Mesothelial cell of epicardium (in vitro differentiated cells): ENCODE measurements at places on chromosomes 13 and 19. TPM values are rescaled to one million over a fixed set of nuclear protein-coding genes. Genes with fewer than 3 reads are reported as not detected.

GRCh38 chr19:1236576-1236975, 1.2 kb downstream of the CBARP start:
- no peaks in the 10 kb centered on the region for H3K36me3 ChIP-seq
- H3K27ac ChIP-seq, result no peak overlapping the region
- H3K4me3 ChIP-seq, result peak overlapping the region; percentile 56
- no peaks in the 10 kb centered on the region for H3K27me3 ChIP-seq
- no peak for DNase-seq

DNA sequence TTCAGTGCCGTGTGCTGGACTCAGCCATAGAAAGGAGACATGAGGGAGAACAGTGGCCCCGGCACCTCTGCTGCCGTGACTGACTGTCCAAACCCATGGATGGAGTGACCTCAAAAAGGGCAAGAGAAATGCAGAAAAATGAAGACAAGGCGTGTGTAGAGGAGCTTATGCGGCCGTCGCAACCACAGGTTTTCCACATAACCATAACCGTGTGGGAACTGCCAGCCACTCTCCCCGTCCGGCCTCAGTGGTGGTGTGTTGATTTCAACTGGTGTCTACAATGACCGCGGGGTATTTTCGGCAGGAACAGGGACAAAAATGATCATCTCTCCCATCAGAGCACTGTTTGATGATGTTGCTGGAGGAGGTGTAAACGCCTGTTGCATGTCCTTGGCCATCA, 42.9 kb upstream of the F7 start:
- peaks cover 3% of the 10 kb centered on the region for H3K36me3 ChIP-seq
- H3K27ac ChIP-seq, result no peak overlapping the region
- H3K27me3 ChIP-seq, result no peaks in the 10 kb centered on the region
- DNase-seq, result no peak
- no peak overlapping the region for H3K4me3 ChIP-seq

GRCh38 chr19:29531458-29532025, 5.7 kb downstream of the VSTM2B start:
- no peaks in the 10 kb centered on the region for H3K36me3 ChIP-seq
- no peak overlapping the region for H3K27ac ChIP-seq
- no peak overlapping the region for H3K4me3 ChIP-seq
- peaks cover 91% of the 10 kb centered on the region for H3K27me3 ChIP-seq
- H3K4me1 ChIP-seq, result peaks cover 15% of the 10 kb centered on the region

ZNF98 gene
- not detected in 3 replicates for total RNA-seq

INAFM1 gene
- total RNA-seq, result 24.4 to 25.1 TPM (median 24.6 TPM) in 3 replicates

ZNF610 gene
- 14.2 to 16.0 TPM (median 14.2 TPM) in 3 replicates for total RNA-seq

DNA sequence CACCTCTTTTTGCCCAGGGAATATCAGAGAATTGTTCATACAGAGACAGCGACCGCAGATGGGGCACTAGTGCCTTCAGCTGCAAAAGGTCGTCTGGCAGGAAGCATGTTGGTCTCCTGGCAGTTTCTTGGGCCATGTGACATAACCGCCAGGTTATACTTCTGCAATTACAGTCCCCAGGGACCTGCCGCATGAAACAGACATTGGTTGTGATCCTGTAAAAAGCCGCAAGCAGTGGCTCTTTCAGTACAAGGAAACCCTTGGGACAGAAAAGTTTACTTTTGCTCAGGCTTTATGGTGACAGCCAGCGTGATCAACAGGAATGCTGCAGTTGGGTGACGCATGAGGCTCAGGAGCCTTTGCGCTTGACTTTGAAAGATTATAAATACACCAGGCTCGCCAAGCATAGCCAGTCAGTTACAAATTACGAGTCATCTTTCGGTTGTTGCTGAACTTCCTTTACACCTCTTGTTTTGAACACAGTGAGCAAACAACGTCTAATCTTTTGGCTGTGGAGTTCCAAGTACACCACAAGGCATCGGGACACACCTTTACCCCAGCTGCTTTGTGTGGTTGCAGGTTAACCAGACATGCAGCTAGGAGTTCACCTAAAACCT, 50.5 kb upstream of the UBE2L5 start:
- H3K4me1 ChIP-seq, result peaks cover 5% of the 10 kb centered on the region
- H3K36me3 ChIP-seq, result no peaks in the 10 kb centered on the region
- no peak overlapping the region for H3K27ac ChIP-seq
- no peaks in the 10 kb centered on the region for H3K27me3 ChIP-seq
- H3K4me3 ChIP-seq, result no peak overlapping the region

KLF1 gene
- total RNA-seq, result 0.13 TPM in 1 of 3 replicates, not detected in the others

DNA sequence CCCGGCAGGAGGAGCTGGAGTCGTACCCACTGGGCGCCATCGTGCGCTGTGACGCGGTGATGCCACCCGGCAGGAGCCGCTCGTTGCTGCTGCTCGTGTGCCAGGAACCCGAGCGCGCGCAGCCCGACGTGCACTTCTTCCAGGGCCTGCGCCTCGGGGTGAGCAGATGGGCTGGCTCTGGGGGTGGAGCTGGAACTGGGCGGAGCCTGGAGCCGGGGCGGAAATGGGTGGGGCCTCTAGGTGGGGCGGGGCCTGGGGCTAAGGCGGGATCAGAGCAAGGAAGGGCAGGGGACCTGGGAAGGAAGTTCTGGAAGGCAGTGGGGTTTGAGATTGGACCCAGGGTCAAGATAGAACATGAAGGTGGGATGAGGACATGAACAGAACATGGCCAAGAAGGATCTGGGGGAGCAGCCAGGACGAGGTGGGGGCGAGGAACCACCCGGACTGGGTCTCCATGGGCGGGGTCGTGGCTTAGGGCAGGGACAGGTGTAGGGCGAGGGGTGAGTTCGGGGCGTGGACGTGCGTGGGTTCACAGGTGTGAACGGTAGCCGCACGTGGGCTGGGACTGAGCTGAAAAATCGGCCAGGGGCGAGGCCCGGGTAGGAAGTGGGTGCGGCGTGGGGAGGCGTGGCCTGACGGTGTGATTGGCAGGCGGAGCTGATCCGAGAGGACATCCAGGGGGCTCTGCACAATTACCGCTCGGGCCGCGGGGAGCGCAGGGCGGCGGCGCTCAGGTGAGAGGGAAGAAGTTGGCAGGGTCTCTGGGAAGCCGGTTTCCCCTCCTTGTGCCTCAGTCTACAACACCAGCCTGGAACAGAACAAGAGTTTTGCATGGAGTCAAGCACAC, 4.7 kb downstream of the EPS8L1 start:
- H3K4me1 ChIP-seq, result peaks cover 36% of the 10 kb centered on the region
- peak overlapping the region; percentile 65 for H3K4me3 ChIP-seq
- DNase-seq, result peak; percentile 75
- peaks cover 67% of the 10 kb centered on the region for H3K27me3 ChIP-seq
- peak overlapping the region; percentile 87 for H3K27ac ChIP-seq

GRCh38 chr13:99157046-99157445, 43.6 kb upstream of the UBAC2 start:
- H3K4me1 ChIP-seq, result peaks cover 23% of the 10 kb centered on the region
- H3K36me3 ChIP-seq, result no peaks in the 10 kb centered on the region
- no peak overlapping the region for H3K4me3 ChIP-seq
- H3K27me3 ChIP-seq, result no peaks in the 10 kb centered on the region
- H3K27ac ChIP-seq, result no peak overlapping the region

TNNT1 gene
- total RNA-seq, result 47.5 to 57.5 TPM (median 48.9 TPM) in 3 replicates

LEUTX gene
- total RNA-seq, result not detected in 3 replicates

DNA sequence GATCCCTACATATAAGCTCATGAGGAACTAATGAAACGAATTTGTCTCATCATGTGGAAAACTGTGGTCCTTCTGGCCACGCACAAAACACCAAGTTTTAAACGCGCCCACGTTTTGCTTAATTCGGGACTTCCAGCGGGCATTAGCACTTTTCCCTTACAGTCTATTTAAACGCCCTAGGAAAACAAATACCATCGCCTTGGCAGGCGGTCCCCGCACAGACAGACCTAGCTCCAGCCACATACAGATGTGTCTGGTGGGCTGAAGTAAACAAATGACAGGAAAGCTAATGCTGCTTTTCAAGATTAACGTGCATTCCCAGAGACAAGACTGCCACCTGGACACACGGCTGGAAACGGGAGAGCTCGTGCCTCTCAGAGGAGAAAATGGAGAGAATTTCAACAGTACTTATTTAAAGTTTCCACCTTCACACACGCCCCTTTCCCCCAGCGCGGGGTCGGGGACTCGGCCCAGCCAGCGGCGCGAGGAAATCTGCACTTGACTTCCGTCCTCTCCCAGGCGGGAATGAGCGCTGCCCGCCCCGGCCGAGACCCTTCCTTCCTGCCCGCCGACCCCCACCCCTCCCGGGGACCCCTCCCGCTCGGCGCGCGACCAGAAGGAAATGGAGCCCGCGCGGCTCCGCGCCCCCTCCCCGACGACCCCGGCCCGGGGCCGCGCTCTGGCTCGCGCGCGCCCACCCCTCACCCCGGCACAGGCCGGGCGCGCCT, 931 bp downstream of the USP12 start:
- peak overlapping the region; percentile 99 for H3K4me3 ChIP-seq
- H3K36me3 ChIP-seq, result no peaks in the 10 kb centered on the region
- no peaks in the 10 kb centered on the region for H3K27me3 ChIP-seq
- DNase-seq, result peak; percentile 34
- peaks cover 36% of the 10 kb centered on the region for H3K4me1 ChIP-seq

GRCh38 chr13:39401046-39401705, 201.8 kb downstream of the LHFPL6 start:
- peak overlapping the region; percentile 32 for H3K27ac ChIP-seq
- DNase-seq, result no peak
- H3K4me3 ChIP-seq, result no peak overlapping the region
- peaks cover 1% of the 10 kb centered on the region for H3K36me3 ChIP-seq
- no peaks in the 10 kb centered on the region for H3K27me3 ChIP-seq

GRCh38 chr13:25910243-25910642, 141.6 kb downstream of the SHISA2 start:
- DNase-seq, result no peak
- no peaks in the 10 kb centered on the region for H3K27me3 ChIP-seq
- no peaks in the 10 kb centered on the region for H3K36me3 ChIP-seq
- no peak overlapping the region for H3K4me3 ChIP-seq
- peaks cover 5% of the 10 kb centered on the region for H3K4me1 ChIP-seq

GRCh38 chr13:40480915-40481516, 185.4 kb downstream of the FOXO1 start:
- peaks cover 22% of the 10 kb centered on the region for H3K4me1 ChIP-seq
- no peak overlapping the region for H3K27ac ChIP-seq
- H3K27me3 ChIP-seq, result no peaks in the 10 kb centered on the region
- no peak for DNase-seq
- no peak overlapping the region for H3K4me3 ChIP-seq
- H3K36me3 ChIP-seq, result no peaks in the 10 kb centered on the region

- no peak overlapping the region for H3K27ac ChIP-seq
- H3K27me3 ChIP-seq, result no peaks in the 10 kb centered on the region
- no peaks in the 10 kb centered on the region for H3K36me3 ChIP-seq
- no peak for DNase-seq
- no peaks in the 10 kb centered on the region for H3K4me1 ChIP-seq
- H3K4me3 ChIP-seq, result no peak overlapping the region
Observed at GRCh38 chr13:98731925-98732324, 20.5 kb downstream of the SLC15A1 start.

C3 gene
- total RNA-seq, result 23.1 to 35.3 TPM (median 24.5 TPM) in 3 replicates

MTIF3 gene
- 39.1 to 41.1 TPM (median 40.4 TPM) in 3 replicates for total RNA-seq

ARHGAP33 gene
- 74.0 to 79.9 TPM (median 75.4 TPM) in 3 replicates for total RNA-seq

GRCh38 chr13:38686577-38687245, at the start of gene FREM2:
Gene FREM2, plus strand, starts transcription at chr13:38687077. Its CDS starts 268 bp downstream, at chr13:38687345.
- peaks cover 29% of the 10 kb centered on the region for H3K36me3 ChIP-seq
- H3K4me1 ChIP-seq, result peaks cover 37% of the 10 kb centered on the region
- peak within 1 kb of the TSS; percentile 88 for H3K27ac ChIP-seq
